ENCODE measurements at places on chromosomes 2 and 18.

DNA sequence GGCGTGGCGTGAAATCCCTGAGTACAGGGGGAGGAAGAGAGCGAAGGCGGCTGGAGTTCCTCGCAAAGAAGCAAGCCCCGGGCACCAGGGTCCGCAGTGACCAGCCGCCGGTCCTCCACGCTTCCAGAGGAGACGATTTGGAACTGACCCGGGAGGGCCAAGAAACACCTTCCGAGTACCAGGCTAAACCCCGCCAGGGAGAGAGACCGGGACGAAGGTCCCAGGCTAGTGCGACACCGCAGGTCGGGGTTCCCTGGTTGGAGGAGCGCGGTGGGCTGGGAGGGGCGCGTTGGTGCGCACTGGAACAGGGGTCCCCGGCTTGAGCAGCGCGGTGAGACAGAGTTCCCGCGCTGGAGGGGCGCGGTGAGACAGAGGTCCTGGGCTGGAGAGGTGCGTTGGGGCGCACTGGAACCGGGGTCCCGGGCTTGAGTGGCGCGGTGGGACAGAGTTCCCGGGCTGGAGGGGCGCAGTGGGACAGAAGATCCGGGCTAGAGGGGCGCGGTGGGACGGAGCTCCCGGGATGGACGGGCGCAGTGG, 901 bp downstream of the WDFY1 start:
- DNase-seq = no peak

DNA sequence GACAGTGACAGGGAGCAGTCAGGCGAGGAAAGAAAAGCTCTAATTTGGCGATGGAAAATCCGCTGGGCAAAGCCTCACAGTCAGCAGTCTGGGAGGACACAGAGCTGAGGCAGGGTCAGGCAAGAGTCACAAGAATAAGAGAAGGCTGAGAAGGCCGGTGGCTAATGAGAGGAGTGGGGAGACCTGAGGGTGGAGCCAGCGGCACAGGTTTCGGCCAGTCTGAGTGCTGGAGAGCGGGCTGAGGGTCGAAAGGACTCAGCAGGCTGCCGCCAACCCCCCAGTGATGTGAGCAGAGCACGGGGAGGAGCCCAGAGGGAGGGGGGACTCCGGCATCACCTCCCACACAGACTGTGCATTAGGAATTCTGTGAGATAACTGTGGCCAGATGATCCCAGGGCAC, 500.6 kb upstream of the MYT1L start:
- no peak for DNase-seq

DNA sequence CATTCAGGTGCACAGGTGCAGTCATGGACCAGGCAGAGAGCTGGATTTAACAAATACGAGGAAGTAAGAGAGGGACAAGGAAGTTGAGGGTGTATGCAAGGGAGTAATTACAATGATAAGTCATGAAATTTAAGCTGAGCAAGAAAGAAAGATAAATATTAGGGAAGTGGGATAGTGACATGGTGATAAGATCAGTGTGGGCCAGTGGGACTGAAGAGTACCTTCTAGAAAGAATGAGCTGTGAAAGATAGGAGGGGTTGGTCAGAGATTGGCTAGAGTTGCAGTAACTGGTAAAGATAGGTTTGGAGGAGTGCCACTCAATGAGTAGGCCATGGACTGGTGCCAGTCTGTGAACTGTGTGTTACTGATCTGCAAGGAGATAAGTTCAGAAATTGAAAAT, 200.8 kb upstream of the SIX3 start:
- DNase-seq = no peak

- DNase-seq = no peak
These were observed 44.3 kb downstream of the TMEM17 start for GRCh38 chr2:62461707-62462106.

DNA sequence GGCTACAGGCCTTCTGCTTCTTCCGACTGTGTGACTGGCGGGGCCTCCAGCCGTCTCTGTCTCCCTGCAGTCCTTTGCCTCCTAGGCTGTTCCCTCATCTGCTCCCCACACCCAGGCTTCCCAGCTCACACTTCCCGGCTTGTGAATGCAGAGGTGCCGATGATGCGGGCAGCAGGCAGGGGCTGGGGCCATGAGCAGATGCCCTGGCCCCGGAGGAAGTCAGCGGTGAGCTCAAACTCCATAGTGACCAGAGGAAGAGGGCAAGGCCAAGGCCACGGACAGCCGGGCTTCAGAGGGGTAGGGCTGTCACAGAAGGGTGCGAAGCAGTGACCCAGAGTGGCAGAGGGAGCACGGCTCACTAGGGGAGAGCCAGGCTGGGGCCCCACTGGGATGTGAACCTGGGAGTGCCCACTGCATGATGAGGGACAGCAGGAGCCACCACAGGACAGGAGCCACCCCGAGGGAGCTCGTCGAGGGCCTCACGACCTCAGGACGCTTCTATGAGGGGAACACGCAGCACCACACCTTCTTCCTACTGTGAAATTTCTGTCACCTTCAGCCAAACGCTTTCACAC, 515.9 kb downstream of the EIPR1 start:
- no peak for DNase-seq

- no peak for DNase-seq
These were observed 55.5 kb upstream of the RAB6D start for GRCh38 chr2:131419441-131419840.

- DNase-seq = no peak
These were observed 328.4 kb upstream of the DDX18 start for GRCh38 chr2:117486081-117486480.

GRCh38 chr2:230266638-230267037, 41.1 kb downstream of the SP140 start:
- no peak for DNase-seq

DNA sequence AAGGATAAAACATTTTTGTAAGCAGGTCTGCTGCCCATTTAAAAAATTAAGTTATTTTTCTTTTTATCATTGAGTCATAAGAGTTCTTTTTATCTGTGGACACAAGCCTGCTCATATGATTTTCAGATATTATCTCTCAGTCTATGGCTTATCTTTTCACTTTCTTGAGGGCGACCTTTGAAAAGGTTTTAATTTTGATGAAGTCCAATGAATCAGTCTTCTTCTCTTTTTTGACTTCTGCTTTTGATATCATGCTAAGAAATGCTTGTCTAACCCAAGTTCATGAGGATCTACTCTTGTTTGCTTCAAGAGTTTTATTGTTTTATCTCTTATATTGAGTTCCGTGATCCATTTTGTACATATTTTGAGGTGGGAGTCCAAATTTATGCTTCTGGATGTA, 36.5 kb downstream of the PSMD14 start:
- DNase-seq = no peak

DNA sequence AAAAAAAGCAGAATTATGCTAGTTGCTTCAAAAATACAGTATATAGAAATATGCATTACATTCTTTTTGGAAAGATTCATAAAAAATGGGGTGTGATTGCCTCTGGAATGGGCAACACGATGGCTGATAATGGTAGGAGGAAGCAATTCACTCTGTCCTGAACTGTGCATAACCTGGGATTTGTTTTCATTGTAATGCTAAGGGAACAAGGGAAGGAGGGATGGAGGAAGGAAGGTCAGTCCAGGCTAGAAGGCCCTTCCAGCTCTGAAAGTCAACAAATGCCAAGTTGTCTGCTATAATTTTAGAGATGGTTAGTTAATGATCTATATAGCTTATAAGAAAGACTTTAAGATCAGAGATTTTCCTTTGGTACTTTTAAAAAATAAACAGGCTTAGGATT, 40.8 kb downstream of the BUB1 start:
- DNase-seq = no peak

DNA sequence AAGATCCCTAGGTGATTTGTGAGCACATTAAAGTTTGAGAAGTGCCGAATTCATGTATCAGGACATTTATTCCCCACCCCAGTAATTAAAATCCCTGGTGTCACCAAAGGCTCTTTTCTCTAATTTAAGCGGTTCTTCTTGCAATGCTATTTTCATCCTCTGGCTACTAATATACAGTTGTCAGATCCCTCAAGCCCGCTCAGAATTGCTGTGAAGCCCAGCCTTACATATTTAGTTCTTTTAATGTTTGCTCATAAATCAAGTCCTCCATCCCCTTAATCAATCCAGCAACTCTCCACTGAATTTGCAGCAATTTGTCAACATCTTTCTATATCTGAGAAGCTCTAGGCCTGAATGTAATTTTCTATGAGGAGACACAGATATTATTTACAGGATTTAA, 437.9 kb downstream of the PIK3C3 start:
- no peak for DNase-seq

- DNase-seq = no peak
These were observed 318.7 kb downstream of the PDE11A start for GRCh38 chr2:177753682-177754491.

- DNase-seq = no peak
These were observed 85.1 kb upstream of the TTC39C start for GRCh38 chr18:23929362-23929930.

GRCh38 chr18:6836331-6836730, 106.8 kb downstream of the ARHGAP28 start:
- DNase-seq = no peak

- DNase-seq = no peak
These were observed 73.3 kb downstream of the RHBDD1 start for GRCh38 chr2:226909126-226909525.

DNA sequence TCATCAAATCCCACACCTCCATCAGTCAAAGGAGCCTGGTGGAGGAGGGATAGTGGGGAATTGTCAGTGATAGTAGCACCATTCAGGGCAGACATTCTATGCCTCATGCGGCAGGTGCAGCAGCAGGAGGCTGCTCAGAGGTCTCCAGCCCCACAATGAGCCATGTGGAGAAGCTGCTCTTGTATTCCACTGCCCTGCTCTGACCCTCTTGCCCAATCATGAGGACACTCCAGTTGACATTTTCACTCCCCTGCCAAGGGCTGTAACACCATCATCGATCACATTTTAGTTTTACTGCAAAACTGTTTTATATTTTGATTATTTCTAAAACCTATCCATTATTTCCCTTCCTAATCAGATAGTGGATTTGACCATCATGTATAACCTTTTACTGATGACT, 487.6 kb upstream of the KLHL29 start:
- no peak for DNase-seq

DNA sequence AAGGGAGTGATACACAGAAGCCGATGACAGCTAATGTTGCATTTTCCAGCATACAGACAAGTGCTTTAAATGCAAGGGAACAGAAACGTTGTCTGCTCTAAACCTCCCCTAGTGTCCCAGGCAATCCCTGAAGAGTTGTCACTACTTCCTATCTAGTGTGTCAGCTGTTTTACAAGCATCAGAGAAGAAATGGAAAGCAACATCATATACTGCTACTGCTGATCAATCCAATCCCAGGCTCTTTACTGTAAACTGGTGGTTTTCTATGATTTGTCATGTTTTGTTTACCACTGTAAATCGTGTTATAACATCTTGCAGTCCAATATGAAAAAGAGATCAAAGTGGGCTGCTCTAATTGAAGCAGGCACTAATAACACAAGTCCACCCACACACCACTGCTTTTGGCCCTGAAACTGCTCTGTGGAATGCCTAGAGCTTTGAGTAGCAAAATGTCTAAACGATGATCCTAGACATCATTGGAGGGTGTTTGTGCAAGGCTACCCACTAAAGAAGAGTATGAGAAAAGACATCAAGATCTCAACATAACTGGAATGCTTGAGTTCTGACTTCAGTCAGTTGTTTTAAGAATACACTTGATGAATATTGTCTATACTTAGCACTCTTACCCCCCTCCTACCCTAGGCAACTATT, 18.1 kb upstream of the ROCK1 start:
- DNase-seq = no peak

Data from stimulated activated CD8-positive, alpha-beta memory T cell treated with anti-CD3 and anti-CD28 coated beads, Interleukin-4, amount 100 ng/mL, for 1 hour (primary cell).